ENCODE measurements at places on chromosomes 5 and 9. TPM values are rescaled to one million over a fixed set of nuclear protein-coding genes. Genes with fewer than 3 reads are reported as not detected.

The TMEM252 gene
- not detected for total RNA-seq

The IFNK gene
- not detected for total RNA-seq

The FOXD4L3 gene
- total RNA-seq, result not detected

The TNFSF15 gene
- 0.09 TPM for total RNA-seq

The AGXT2 gene
- total RNA-seq, result not detected

The CENPK gene
- 2.1 TPM for total RNA-seq

The GPR150 gene
- total RNA-seq, result 0.32 TPM

The EGFLAM gene
- 0.16 TPM for total RNA-seq

The DPP7 gene
- total RNA-seq, result 67.8 TPM

The PPIP5K2 gene
- total RNA-seq, result 40.3 TPM

The CEMIP2 gene
- total RNA-seq, result 18.4 TPM

The ERCC6L2 gene
- total RNA-seq, result 78.5 TPM

The MAT2B gene
- 66.8 TPM for total RNA-seq

The MCIDAS gene
- total RNA-seq, result not detected
